ENCODE measurements at places on chromosomes 5 and 9. TPM values are rescaled to one million over a fixed set of nuclear protein-coding genes. Genes with fewer than 3 reads are reported as not detected.
A peak's percentile ranks its signal among the peaks of the same experiment; 100 is the strongest.

The ALDH1B1 gene
- 9.1 TPM for total RNA-seq

DNA sequence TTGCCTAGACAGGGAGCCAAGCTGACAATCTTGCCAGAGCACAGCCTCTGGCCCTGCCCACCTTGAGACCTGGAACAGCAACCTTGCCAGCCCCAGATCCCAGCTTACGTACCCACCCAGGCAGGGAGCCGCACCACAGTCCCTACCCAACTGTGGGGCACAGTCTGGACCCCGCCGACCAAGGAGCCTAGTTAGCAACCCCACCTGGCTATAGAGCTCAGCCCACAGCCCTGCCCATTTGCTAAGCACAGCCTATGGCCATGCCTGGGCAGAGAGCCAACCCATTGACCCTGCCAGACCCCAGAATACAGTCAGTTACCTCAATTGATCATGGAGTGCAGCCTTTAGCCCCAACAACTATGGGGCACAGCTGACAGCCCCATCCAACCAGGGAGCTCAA, 97.9 kb upstream of the SH3GL2 start:
- no peak overlapping the region for H3K27ac ChIP-seq
- H3K4me3 ChIP-seq, result no peak overlapping the region
- H3K36me3 ChIP-seq, result no peaks in the 10 kb centered on the region
- no peaks in the 10 kb centered on the region for H3K4me1 ChIP-seq
- peak; percentile 32 for DNase-seq

- no peak overlapping the region for H3K27ac ChIP-seq
- no peaks in the 10 kb centered on the region for H3K27me3 ChIP-seq
- H3K36me3 ChIP-seq, result no peaks in the 10 kb centered on the region
- no peaks in the 10 kb centered on the region for H3K4me1 ChIP-seq
- H3K4me3 ChIP-seq, result no peak overlapping the region
These were observed 676.2 kb downstream of the MAT2B start for GRCh38 chr5:164181604-164182003.

DNA sequence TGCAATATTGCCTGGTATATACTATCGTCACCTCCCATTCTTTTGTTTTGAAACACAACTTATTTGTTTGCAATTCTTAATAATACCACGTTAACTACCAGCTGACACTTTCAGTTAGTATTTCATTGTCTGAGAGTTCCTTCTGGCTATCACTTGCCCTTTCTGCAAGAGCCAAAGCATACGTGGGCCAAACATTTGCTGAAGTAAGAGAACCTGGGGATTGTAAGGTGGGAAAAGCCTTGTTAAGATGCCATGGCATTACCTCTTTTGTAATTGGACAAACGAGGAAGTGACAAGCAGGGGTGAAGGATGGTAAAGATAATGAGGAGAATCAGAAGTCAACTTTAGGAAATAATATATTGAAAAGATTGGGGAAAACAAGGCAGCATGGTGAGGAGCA, 47.7 kb downstream of the FYB1 start:
- H3K4me1 ChIP-seq, result peaks cover 41% of the 10 kb centered on the region
- H3K36me3 ChIP-seq, result no peaks in the 10 kb centered on the region
- H3K27ac ChIP-seq, result no peak overlapping the region
- H3K27me3 ChIP-seq, result no peaks in the 10 kb centered on the region
- DNase-seq, result no peak

- no peak for DNase-seq
- no peaks in the 10 kb centered on the region for H3K27me3 ChIP-seq
- no peaks in the 10 kb centered on the region for H3K4me1 ChIP-seq
- H3K36me3 ChIP-seq, result no peaks in the 10 kb centered on the region
- no peak overlapping the region for H3K4me3 ChIP-seq
These were observed 175.5 kb upstream of the POU5F2 start for GRCh38 chr5:93916872-93917271.

The GPR150 gene
- 0.23 TPM for total RNA-seq

DNA sequence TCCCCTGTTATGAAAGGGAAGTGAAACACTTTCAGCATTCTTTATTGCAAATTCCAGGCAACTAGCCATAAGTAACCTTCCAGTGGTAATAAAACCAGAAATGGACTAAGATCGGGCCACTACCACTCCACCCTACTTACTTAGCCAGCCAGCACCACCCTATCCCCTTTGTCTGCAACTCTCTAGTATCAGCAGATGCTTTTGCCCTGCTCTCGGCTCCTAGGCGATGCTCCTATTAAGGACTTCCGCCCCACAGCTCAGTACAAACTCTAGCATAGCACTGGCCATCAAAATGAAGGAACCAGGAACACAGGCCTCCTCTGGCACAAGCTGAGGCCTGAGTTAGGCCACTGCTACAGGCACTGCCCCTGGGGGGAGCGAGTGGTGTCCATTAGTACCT, 81.2 kb downstream of the GLDC start:
- H3K36me3 ChIP-seq, result no peaks in the 10 kb centered on the region
- no peak overlapping the region for H3K4me3 ChIP-seq
- no peak for DNase-seq
- peaks cover 1% of the 10 kb centered on the region for H3K27me3 ChIP-seq
- H3K4me1 ChIP-seq, result no peaks in the 10 kb centered on the region
- no peak overlapping the region for H3K27ac ChIP-seq

The C5orf52 gene
- total RNA-seq, result not detected

DNA sequence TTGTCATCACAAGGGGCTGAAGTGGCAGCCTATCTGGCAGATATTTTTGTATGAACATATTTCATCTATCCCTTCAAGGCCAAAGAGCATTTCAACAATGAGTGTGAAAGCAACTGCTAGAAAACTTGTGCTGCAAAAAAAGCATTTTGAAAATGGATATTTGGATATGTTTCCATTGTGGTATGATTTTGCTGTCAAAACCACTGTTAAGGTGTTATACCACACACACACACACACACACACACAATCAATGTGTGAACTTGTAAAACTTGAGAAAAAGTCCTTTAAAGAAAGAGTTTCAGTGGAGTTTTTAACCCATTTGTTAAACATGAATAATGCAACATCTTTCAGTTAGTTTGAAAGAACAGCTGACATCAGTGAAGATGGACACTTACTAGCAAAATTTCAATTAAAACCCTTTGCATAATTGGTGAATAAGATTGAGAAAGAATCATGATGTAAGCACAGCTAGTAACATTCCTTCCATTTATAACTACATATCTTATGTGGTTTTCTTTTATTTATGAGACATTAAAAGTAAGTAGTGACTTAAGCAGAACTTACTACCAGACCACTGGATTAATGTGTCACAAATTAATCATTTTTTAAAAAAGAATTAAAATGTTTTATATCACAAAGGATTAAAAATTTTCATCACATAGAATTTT, 182.6 kb upstream of the GNA14 start:
- no peaks in the 10 kb centered on the region for H3K36me3 ChIP-seq
- no peak overlapping the region for H3K27ac ChIP-seq
- no peaks in the 10 kb centered on the region for H3K27me3 ChIP-seq

GRCh38 chr9:114275246-114276004, 47.5 kb upstream of the ORM1 start:
- no peaks in the 10 kb centered on the region for H3K36me3 ChIP-seq
- no peak overlapping the region for H3K4me3 ChIP-seq
- H3K27me3 ChIP-seq, result no peaks in the 10 kb centered on the region

GRCh38 chr5:172769342-172769615, 1.7 kb downstream of the DUSP1 start:
- DNase-seq, result no peak
- peaks cover 33% of the 10 kb centered on the region for H3K36me3 ChIP-seq
- H3K4me1 ChIP-seq, result peaks cover 89% of the 10 kb centered on the region
- no peaks in the 10 kb centered on the region for H3K27me3 ChIP-seq

- H3K27ac ChIP-seq, result no peak overlapping the region
- H3K4me1 ChIP-seq, result no peaks in the 10 kb centered on the region
- DNase-seq, result no peak
- H3K4me3 ChIP-seq, result no peak overlapping the region
- no peaks in the 10 kb centered on the region for H3K36me3 ChIP-seq
- H3K27me3 ChIP-seq, result no peaks in the 10 kb centered on the region
These were observed 161.5 kb downstream of the ARL15 start for GRCh38 chr5:54148858-54149257.

- peaks cover 53% of the 10 kb centered on the region for H3K27me3 ChIP-seq
- no peaks in the 10 kb centered on the region for H3K36me3 ChIP-seq
- H3K4me1 ChIP-seq, result peaks cover 38% of the 10 kb centered on the region
- no peak overlapping the region for H3K4me3 ChIP-seq
These were observed 2.4 kb downstream of the SOWAHA start for GRCh38 chr5:132815454-132815853.

The SPINK4 gene
- total RNA-seq, result not detected

GRCh38 chr9:100098046-100098886, 534 bp downstream of the ERP44 start:
- peak overlapping the region; percentile 88 for H3K27ac ChIP-seq
- H3K4me3 ChIP-seq, result peak overlapping the region; percentile 94
- H3K4me1 ChIP-seq, result peaks cover 26% of the 10 kb centered on the region
- peaks cover 21% of the 10 kb centered on the region for H3K36me3 ChIP-seq

DNA sequence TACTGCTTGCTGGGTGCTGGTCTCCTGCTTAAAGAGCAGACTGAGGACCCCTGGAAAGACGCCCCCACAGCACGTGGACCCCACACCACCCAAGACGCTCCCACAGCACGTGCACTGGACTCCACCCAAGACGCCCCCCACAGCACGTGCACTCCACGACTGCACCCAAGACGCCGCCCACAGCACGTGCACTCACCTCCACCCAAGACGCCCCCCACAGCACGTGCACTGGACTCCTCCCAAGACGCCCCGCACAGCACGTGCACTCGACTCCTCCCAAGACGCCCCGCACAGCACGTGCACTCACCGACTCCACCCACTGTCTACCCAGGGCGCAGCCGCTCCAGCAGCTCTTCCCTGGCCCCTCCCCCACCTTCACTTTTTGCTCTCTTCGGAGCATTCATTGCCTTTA, 50.5 kb downstream of the EHMT1 start:
- H3K4me3 ChIP-seq, result no peak overlapping the region
- H3K27ac ChIP-seq, result no peak overlapping the region
- peak; percentile 70 for DNase-seq
- no peaks in the 10 kb centered on the region for H3K36me3 ChIP-seq

DNA sequence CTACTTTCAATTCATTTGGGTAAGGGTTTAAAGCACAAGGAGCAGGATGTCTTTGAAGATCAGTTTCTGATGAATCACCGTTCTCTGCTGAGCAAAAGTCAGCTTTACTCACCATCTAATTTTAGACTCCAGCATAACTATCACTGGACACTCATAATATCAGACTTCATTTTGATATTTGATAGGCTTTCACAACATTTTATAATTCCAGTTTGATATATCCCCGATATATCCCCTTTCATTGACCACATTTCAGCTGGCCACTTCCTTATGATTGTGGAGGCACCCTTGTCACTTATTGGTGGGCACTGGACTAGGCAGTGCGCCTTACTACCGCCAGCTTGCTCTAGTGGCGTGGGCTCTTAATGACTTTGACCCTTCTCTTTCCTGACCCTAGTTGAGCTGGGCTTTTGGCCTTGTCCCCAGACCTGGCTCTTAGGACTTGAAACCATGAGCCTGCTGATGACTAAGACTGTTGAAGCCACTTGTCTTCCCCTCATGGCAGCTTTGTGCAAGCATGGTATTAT, 46.8 kb downstream of the CYSTM1 start:
- DNase-seq, result no peak
- H3K27ac ChIP-seq, result no peak overlapping the region
- H3K4me1 ChIP-seq, result peaks cover 14% of the 10 kb centered on the region
- H3K27me3 ChIP-seq, result no peaks in the 10 kb centered on the region

DNA sequence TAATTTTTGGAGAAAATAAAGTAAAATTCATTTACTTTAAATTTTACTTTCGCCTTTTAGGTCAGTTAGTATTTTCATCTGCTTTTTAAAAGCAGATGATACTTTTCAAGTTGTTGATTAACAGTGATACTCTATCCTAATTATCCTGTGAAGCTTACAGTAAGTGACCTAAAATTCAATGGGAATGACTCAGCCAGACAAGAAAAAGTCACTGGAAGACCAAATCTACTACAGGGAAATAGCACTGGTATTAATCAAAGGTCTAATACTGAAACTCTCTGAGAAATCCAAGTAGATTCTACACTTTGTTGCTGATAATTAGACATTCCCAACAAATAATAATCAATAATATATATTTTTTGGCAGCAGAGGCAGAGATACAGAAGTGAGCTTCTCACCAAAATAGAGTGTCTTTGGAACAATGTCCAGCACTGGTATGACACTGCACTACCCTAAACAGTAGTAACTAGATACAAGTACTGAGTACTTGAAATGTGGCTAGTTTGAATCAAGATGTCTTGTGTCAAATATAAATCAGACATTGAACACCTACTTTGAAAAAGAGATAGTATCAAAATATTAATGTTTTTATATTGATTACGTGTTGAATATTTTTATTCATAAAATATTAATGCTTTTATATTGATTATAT, 22.8 kb upstream of the ELL2 start:
- H3K27ac ChIP-seq, result no peak overlapping the region
- H3K4me1 ChIP-seq, result no peaks in the 10 kb centered on the region

DNA sequence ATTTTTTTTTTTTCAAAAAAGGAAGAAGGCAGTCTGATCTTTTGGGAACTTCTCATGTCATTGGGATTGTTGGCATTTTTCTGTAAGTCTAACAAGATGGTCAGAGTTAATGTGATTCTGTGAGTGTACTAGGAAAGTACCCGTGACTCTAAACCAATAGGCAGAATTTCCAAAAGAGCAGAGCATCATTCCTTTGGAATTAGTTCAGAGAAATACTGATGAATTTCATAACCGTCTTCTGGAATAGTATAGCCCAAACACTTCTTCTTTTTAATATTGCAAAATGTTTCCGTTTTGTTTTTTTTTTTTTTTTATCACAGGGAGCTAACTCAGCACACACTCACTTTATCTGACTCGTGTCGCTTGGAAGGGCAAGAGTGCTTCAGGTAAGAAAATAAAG, 407.4 kb downstream of the DTWD2 start:
- no peaks in the 10 kb centered on the region for H3K36me3 ChIP-seq
- H3K4me1 ChIP-seq, result no peaks in the 10 kb centered on the region
- no peak overlapping the region for H3K27ac ChIP-seq

DNA sequence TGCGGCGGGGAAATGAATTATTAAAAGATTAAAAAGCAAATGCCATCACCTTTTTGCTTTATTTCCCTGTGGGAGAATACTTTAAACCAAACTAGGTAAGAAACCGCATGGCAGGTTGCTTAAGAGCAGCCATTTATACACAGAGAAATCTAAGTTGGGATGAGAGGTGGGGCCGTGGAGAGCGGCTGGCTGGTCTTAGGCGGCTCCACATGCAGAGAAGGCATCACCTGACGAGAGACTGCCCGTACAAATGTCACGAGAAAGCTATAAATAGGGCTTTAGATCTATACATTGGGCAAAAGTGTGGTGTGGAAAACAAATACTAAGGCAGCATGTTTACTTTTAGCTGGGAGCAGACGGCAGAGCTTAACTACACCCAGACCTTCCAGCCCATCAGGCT, 39.4 kb downstream of the MED27 start:
- DNase-seq, result no peak
- H3K27ac ChIP-seq, result no peak overlapping the region
- no peak overlapping the region for H3K4me3 ChIP-seq

The ST8SIA4 gene
- total RNA-seq, result 54.4 TPM

The SPINK14 gene
- total RNA-seq, result not detected

All from spleen (tissue), 13 donors.